ENCODE measurements at places on chromosomes 6 and 20. TPM values are rescaled to one million over a fixed set of nuclear protein-coding genes. Genes with fewer than 3 reads are reported as not detected.

The ZSCAN23 gene
- total RNA-seq, result 2.6 TPM

The HAO1 gene
- not detected for total RNA-seq

The TRIM31 gene
- 51.2 TPM for total RNA-seq

The RIPPLY2 gene
- not detected for total RNA-seq

The MACROD2 gene
- total RNA-seq, result 3.2 TPM

DNA sequence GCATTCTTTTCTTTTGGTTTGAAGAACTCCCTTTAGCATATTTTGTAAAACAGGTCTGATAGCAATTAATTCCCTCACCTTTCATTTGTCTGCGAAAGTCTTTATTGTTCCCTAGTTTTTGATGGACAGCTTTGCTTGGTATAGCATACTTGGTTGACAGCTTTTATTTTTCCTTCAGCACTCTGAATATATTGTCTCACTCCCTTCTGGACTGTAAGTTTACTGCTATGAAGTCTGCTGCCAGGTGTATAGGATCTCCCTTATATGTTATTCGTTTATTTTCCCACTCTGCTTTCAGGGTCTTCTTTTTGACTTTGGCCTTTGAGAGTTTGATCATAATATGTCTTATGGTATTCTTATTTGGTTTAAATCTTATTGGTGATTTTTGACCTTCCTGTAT, 47.7 kb upstream of the SNAP91 start:
- no peak for DNase-seq

DNA sequence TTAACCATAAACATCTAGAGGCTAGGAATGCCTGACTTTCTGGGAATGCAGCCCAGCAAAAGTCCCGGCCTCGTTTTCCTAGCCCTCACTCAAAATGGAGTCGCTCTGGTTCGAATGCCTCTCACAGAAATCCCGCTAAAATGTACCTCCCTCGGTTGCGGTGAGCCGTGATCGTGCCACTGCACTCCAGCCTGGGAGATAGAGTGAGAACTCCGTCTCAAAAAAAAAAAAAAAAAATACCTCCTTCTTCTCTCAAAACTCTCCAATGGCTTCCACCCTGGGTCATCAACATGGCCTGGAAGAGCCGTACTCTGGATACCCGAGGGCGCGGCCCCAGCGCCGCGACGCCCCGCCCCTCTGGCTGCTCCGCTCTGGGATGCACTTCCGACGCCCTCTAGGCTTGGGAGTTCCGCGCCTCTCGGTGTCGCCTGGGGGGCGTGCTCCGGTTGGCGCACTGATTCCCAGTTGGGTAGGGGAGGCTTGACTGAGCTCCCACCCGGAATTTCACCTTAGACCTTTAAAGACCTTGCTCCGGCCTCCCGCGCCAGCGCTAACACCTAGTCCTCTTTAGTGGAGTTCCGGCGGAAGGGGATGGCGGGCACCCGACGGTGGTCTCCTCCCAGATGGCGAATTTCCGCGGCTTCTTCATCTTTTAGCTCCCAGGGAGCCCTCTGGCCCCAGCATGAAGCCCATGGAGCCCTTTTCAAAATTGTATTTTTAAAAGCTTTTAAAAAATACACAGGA, 12.3 kb downstream of the HMGN4 start:
- DNase-seq, result peak; percentile 76

DNA sequence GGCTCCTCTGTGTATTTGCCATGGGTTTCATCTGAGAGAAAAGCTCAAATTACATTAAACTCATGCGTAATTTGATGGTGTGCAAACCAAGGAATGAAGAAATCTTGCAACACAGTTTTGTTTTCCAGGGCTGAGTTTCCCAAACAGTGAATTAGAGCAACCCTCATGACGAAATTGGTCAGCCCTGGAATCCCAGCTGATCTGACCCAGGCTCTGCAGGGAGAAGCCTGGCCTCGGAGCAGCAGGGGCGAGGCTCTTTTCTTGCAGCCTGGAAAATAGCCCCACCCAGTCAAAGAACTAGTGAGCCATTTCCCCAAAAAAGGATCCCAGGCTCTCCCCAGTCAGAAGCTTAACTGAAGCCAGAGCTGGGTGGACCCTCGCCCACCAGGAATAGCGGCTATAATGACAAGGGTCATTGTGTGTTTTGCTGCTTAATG, 107.3 kb upstream of the SNX9 start:
- peak; percentile 63 for DNase-seq

- DNase-seq, result no peak
Measured at GRCh38 chr6:166025149-166025898, 142.3 kb downstream of the TBXT start.

DNA sequence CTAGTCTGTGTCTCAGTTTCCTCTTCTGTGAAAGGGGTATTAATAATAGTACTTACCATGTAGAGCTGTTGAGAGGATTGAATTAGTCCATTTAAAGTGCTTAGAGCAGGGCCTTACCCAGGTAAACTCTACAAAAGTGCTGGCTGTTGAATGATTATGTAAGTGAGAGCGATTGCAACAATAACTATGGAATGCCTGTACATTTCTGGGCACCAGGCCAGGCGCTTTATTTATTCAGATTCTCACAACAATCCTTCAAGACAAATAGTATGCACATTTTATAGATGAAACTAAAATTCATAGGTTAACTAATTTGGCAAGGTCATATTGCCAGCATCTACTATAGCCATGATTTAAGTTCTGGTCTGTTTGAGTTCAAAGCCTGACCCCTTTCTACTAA, 78.3 kb upstream of the MMS22L start:
- DNase-seq, result no peak

GRCh38 chr6:150600301-150601017, 774 bp downstream of the PLEKHG1 start:
- DNase-seq, result peak; percentile 82

GRCh38 chr6:53947780-53948179, 153.0 kb downstream of the LRRC1 start:
- DNase-seq, result no peak

GRCh38 chr6:133740816-133741215, 148.1 kb upstream of the TCF21 start:
- DNase-seq, result no peak

- DNase-seq, result no peak
Measured at GRCh38 chr20:50392138-50392866, 117.9 kb upstream of the PTPN1 start.

DNA sequence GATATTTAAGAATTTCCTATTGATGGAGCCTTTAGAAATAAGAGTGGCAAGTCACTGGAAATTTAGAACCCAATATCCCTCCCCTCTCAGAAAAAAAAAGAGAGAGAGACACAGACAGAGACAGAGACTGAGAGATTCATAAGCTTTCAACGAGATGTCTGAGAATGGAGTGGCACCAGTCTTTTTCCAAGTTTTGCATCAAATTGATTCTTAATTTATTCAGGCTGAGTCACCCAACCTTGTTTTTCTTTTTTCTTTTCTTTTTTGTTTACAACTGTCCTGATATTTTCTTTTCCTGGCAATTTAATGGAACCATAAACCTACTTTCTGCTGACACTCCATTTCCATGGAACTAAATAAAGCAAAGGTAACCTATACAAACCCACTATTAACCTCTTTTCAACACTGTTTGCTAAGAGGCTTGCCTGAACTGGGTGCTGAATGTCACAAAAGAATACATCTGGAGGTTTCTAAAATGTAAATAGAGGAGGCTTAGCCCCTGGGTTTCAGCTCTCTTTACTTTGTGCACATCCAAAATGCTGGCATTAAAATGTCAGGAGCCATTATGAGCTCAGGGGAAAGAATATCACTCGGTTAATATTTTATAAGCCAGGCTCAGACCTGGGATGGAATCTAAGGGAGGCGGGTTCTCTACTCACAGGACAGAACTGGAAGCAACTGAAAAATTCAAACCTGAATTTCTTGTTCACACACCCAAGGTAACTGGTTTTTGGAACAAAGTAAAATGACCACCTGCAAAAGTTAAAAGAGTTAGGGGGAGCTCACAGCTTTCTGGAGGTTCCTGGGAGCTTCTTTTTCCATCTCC, 100.8 kb downstream of the BFSP1 start:
- no peak for DNase-seq

DNA sequence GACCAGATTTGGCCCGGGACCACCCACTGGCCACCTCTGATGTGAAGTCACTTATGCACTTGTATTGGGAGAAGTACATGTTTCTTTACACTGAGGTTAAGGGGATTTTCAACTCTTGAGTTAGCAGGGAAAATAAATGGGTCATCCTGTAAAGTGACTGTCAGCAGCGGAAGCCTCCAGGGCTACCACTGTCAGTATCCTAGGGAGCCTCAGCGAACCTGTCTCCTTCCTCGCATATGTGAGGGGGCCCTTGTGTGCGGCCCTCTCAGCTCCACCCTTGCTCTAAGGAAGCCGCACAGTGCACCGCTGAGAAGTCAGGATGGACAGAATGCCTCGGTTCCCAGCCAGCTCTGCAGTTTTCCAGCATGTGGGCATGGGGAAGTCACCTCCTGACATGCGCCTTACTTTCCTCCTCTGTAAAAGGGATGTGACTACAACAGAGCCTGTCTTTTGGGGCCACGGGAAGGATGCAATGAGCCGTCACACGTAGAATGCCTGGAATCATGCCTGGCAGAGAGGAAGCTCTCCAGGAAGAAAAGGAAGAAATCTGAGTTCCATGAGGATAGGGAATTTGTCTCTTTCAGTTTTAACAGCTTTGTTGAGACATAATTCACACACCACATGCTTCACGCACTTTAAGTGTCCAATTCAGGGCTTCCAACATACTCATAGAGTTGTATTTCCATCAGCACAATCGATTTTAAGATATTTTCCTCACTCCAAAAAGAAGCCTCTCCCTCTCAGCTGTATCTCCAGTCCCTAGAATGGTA, 115.4 kb downstream of the SYCP2 start:
- no peak for DNase-seq

GRCh38 chr6:123380257-123380656, 256.5 kb downstream of the TRDN start:
- no peak for DNase-seq

Data from colonic mucosa (tissue), 4 donors.